Upper lobe of left lung (tissue), 6 donors: ENCODE measurements at places on chromosomes 3 and 15. TPM values are rescaled to one million over a fixed set of nuclear protein-coding genes. Genes with fewer than 3 reads are reported as not detected.

CEP19 gene
- total RNA-seq, result 9.0 TPM

GRCh38 chr3:125098611-125099291 is 43.0 kb upstream of the HEG1 start:
- DNase-seq, result no peak

DNA sequence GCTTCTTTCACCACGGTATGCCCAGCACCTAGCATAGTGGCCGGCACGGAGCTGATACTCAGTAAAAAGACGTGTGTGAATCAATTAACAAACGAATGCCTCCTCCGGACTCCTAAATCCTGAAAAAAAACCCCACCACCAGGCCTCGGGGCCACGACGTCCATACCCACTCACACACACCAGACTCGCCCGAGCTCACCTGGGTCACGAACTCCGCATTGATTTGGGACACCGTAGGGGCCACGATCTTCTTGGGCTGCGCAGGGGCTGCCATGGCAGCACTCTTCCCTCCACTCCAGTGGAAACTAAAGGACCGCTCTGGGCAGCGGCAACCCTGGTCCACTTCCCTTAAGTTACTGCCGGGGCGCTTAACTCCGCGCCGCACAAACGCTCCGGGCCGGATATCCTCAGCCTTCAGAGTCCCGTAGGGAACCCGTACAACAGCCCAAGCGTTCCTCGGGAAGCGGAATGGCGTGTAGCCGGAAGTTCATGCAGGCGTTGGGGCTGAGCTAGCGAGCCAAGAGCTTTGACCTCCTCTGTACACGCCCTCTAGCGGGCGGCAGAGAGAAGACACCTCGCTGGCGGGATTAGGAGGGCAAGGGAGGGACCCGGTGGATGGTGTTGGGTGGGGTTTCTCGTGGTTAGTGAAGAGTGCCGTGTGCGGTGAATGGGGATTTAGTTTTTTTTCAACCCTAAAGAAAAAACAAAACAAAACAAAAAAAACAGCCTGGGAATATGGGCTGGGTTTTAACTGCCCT is at the start of gene AQR:
AQR (minus strand) TSS at position 403 of the 758 bp plus-strand sequence; CDS start at position 274, 129 bp downstream.
- peak; percentile 90 for DNase-seq

PLS1 gene
- 27.1 TPM for total RNA-seq

VGLL3 gene
- total RNA-seq, result 11.5 TPM

TRIM42 gene
- not detected for total RNA-seq

- DNase-seq, result no peak
Measured at GRCh38 chr3:105101603-105102002, 265.1 kb upstream of the ALCAM start.

TXNRD3 gene
- 12.2 TPM for total RNA-seq

DNA sequence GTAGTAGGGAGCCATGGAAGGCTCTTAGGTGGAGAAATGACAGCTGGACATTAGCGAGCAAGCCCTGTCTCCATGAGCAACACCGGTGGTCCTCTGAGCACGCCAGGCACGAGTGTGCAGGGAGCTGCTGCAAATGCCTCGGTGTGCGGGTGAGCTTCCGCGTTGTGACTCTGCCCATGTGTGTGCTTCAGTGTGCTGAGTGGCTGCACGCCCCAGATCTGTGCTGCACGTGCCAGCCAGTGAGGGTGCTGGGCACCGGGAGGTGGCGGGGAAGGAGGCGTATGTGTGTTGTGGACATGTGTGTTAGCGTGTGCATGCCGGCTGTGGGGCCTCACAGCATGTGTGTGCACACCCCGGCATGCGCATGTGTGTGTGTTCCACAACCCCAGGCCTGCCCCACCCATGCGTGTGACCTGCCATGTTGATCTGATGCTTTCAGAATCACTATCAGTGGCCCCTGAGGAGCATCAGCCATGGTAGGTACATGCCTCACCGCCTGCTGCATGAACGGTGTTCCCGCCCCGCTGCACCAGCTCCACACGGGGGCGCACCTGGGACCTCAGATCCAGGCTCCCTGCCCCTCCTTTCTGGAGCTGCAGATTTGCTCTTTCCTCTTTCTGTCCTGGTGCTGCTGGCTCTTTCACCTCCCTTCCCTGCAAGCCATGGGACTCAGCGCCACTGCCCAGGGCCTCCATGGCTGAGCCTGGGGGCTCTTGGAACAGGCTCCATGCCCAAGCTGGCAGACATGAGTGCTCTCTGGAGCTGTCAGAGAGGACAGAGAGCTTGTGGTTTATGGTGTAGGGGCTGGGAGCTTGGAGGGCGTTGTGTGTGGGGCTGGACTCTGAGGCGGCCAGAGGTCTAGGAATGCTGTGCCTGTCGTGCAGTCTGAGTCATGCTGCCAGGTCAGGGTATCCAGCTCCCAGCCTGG is 169.4 kb downstream of the TBC1D2B start:
- peak; percentile 45 for DNase-seq

FAM81A gene
- total RNA-seq, result 0.11 TPM

- DNase-seq, result no peak
Measured at GRCh38 chr15:23083115-23083514, 43.7 kb upstream of the TUBGCP5 start.

DNA sequence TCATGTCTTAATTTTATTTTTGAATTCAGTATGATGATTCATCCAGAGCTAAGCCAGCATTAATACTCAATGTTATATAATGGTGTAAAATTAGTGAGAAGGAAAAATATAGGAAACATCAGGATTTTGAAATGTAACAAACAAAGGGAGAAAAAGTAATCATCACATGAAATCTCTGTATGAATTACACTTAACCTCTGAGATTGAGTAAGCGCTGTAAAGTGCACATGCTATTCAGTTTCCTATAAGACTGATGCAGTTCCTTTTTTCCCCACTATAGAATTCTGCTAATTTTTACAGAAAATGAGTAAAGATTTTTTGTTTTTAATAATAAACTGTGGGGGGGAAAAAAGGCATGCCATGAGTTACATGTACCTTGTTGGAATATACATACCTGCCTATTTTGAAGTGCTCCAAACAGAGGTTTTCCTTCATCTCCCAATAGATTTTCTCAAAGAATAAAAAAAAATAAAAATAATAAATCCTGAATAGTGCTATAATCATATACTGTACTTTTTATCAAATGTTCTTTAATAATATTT is 64.0 kb upstream of the TTBK2 start:
- no peak for DNase-seq

- DNase-seq, result no peak
Measured at GRCh38 chr15:66429117-66429516, 42.4 kb downstream of the MAP2K1 start.

DNA sequence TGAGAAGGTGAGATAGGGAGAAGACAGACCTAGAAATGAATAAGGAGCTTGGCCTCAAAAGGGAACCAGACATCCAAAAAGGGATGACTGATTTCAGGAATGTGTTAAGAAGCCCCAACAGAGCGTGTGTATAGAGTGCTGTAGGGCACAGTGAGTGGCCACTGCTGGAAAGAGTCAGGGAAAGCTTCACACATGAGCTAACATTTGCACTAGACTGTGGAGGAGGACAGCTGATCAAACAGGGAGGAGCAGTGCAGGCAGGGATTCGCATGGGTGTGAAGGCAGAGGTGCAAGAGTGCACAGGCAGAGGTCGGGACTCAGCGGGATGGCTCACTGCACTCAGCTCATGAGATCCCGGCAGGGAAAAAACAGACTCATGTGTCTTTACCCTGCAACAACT is 61.8 kb downstream of the NPTN start:
- DNase-seq, result no peak

DNA sequence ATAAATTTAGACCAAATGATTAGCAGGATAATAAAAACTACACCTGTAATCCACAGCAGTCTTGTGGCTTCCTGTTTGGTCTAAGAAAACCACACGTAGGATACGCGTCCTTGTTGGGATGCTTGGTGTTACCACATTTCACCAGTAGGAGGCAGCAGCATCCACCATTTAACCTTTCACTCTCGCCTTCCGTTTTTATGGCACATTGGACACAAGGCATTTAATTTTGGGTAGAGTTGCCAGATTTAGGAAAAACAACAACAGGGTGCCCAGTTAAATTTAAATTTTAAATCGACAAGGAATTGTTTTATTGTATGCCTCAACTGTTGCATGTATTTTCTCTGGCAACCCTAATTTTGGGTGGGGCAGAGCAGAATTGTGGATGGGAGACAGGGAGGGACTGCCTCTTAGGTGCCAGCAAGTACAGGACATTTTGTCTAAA is 6.3 kb downstream of the LRRC31 start:
- DNase-seq, result peak; percentile 69
